ENCODE measurements at places on chromosomes 1 and 21.

GRCh38 chr1:101918277-101918676, 78.4 kb downstream of the OLFM3 start:
- DNase-seq, result no peak

DNA sequence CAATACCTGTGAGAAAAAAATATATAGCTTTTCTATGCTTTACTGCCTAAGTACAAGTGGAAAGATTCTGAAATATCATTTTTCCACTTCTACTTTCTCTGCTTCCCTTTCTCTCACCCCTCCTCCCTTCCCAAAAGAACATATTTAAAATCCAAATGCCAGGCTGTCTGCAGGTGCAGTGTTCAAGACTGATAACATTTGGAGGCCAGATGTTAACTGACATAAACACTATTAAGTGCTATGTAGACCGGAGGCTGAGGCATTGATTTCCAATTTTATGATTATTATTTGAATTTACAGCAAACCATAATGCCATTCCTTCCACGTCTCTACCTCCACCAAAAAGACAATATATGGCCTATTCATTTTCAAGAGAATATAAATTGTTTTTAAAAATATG, 296.9 kb upstream of the SGIP1 start:
- DNase-seq, result no peak

GRCh38 chr1:32151319-32151787, 28.1 kb upstream of the TXLNA start:
- DNase-seq, result no peak

- no peak for DNase-seq
These were observed 1.5 kb downstream of the GATAD2B start for GRCh38 chr1:153921080-153921802.

- no peak for DNase-seq
These were observed 11.6 kb upstream of the PTPN7 start for GRCh38 chr1:202172015-202172355.

GRCh38 chr1:150564051-150564991, 15.1 kb downstream of the MCL1 start:
- DNase-seq, result no peak

DNA sequence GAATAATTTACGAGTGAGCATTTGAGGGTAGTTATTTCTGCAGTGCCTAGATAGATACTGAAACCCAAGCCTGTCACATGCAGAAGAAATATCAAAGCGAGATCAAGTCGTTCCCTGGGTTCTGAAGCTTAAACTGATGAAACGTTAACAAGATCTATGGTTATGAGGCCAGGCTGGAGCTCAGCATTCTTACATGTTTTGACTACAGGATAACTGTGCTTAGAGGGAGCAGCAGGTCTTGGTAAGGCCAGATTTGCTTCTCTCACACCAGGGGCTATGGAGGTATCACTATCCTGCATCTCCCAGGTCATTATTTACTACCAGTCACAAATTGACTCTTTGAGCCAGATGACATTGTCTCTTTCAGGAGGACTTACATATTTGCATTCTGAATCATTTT, 1401.4 kb upstream of the PRMT6 start:
- no peak for DNase-seq

DNA sequence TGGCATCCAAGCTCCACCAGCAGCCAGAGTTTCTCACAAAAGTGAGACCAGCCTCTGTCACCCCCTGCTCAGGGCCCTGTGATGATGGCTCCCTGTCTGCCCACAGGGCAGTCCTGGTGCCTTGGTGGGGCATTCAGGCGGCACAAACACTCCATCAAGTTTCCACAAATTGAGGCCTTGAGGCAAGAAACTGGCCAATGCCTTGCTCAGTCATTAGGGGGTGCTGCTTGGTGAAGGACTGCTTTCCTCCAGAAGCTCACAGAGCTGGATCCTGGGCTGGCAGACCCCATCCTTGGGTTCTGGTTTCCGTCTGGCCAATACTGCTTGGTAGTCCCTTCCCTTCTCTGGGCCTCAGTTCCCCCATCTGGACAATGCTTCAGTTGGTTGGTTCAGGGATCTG, 12.5 kb upstream of the AHDC1 start:
- DNase-seq, result no peak

DNA sequence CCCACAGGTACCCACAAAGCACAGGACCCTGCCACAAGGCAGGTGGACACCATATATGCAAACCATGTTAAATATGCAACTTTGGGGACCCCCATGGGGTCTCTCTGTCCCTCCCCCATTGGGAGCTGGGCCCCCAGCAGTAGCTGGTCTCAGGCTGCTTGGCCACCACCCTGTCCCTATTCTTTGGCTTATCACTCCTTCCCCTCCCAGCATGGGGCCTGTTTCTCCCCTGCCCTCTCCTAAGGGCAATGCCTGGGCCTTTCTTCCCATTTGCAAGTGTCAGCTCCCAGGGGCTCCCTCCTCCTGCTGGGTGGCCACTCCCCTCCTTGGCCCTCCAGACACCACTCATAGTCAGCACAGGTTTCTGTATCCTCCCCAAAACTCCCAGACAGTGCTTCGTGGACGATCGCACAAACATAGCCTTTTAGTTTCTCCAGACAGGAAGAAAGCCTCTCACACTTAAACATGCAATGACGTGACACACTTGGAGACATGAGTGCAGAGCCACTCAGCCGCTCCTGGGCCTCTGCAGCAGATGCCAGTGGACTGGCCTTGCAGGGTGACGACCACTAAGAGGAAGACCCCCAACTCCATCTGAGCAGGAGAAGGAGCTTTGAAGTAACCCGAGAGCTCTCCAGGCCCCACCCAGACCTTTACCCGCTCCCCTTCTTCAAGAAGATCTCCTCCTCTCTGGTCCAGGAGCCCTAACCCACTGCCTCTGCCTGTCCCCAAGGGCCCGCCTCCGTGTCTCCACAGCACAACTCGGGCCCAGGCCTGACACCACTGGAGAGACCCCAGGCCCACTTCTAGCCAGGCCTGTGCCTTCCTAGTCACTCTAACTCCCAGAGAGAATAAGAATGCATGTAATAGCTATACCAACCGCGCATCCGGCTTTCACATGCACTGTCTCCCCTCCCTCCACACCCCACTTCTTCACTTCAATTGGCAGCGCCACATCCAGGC, 22.9 kb downstream of the CITED4 start:
- DNase-seq, result no peak

GRCh38 chr1:147214842-147215539, 10.1 kb downstream of the FMO5 start:
- no peak for DNase-seq

DNA sequence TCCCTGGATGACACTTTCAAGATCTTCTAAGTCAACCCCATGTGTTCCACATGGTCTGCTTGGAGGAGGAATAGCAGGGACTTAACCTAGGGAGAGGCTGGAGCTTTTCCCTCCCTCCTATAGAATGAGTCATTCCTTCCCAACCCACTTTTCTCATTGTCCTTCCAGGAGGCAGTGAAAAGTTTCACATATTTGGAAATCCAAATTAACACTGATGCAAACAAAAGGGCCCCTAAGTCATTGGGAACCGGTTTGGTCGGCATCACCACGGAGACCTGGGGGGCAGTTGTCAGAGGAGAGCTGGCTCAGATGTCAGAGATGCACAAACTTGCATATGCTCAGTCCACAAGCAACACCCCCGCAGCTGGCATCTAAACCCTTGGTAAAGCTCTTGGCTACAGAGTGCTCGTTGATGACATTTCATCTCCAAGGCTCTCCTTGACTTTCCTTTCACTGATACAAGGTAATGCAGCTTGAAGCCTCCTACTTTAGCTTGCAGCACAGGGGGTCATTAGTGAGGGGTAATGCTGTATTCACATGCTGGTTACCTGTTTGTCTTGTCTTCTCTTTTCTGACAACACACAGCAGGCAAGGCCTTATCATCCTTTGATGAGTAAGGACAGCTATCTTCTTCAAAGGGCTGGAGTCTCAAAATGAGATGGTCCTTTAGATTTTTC, 12.3 kb upstream of the LRRC8D start:
- DNase-seq, result no peak

- no peak for DNase-seq
These were observed 206.6 kb downstream of the PBX1 start for GRCh38 chr1:164765557-164765956.

- DNase-seq, result no peak
These were observed 37.2 kb upstream of the GBP5 start for GRCh38 chr1:89309828-89310227.

- no peak for DNase-seq
These were observed 39.8 kb downstream of the FAM78B start for GRCh38 chr1:166127003-166127402.

GRCh38 chr1:208135354-208135753, 108.8 kb downstream of the PLXNA2 start:
- no peak for DNase-seq

DNA sequence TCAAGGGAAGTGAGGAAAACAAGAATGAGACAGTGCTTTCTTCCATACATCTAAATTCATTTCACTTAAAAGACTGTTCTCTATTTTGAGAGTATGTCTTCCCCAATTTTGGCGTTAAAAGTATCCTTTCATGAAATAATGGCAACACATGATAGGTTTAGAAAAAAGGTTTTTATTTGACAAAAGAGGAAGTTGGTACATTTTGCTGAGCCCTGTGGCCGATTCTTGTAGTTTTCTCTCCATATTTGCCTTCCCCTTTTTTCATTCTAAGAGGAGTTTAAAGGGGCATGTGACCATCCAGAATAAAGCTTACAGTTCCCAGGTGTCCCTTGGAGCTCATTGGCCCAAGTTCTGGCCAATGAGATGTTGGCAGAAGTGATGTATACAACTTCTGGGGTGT, 140.4 kb upstream of the KCNE2 start:
- no peak for DNase-seq

- DNase-seq, result no peak
These were observed 1.1 kb downstream of the EEIG2 start for GRCh38 chr1:108560874-108561459.

- no peak for DNase-seq
These were observed 208.7 kb upstream of the DPYD start for GRCh38 chr1:98129491-98129890.

GRCh38 chr1:2781627-2782026, 19.9 kb downstream of the TTC34 start:
- no peak for DNase-seq

GRCh38 chr1:75641325-75641724, 30.4 kb upstream of the SLC44A5 start:
- no peak for DNase-seq

DNA sequence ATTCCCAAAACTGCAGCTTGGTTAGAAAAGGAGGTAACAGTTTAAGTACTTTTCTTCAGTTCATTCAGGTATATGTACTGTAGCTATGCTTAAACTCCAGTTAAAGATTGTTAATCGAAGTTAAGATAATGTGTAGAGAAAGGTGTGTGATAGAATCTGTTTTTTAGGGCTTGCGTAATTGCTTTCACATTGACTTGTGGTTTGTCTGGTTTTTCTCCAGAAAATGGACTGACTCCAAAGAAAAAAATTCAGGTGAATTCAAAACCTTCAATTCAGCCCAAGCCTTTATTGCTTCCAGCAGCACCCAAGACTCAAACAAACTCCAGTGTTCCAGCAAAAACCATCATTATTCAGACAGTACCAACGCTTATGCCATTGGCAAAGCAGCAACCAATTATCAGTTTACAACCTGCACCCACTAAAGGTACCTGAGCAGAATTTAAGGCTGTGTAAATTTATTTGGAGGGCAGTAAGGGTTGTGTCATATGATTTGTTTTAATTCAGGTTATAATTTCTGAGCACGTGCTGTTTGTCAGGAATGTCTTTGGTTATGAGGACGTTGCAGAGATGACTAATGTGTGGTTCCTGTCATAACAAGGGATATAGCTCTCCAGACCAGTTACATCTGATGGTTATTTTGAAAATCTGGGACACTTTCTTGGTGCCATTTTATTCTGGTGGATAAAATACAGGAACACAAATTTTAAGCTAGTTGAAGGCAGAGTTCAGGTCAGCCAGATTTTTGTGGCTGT, 26.0 kb downstream of the ATF6 start:
- no peak for DNase-seq

- DNase-seq, result no peak
These were observed 533.3 kb downstream of the OMA1 start for GRCh38 chr1:58013237-58013636.

DNA sequence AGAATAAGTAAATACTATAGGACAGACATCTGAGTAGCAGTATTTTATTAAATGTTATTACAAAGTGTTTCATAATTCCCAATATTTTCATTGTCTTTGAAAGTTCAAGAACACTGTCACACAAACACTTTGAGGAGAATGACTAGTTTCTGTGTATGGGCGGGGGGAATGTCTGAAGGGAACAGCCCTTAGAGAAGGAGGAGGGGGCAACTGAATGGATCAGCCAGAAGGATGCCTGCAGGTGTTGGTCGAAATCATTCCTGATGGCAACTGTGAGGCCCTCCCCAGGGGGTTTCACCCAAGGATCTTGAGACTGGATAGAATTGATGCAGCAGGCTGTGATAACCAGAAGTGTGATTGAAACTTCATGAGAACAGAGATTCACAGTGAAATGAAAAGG, 223.2 kb upstream of the C1orf87 start:
- no peak for DNase-seq

- DNase-seq, result no peak
These were observed 88.1 kb upstream of the ARHGEF16 start for GRCh38 chr1:3366126-3367051.

DNA sequence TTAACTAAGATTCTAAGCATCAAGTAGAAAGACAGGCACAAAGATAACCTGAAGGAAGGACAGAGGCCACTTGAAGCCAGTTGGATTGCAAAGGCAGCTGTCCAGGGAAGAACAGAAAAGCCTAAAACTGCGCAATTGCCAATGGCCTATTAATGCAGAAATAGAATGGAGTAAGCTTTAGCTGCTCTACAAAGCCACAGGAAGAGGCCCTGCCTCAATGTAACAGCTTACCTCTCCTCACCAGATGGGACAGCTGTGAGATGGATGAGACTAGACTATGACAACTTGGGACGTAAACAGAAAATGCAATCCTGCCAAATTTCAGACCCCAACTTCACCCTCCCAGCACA, 176.5 kb downstream of the EIF4G3 start:
- DNase-seq, result no peak

DNA sequence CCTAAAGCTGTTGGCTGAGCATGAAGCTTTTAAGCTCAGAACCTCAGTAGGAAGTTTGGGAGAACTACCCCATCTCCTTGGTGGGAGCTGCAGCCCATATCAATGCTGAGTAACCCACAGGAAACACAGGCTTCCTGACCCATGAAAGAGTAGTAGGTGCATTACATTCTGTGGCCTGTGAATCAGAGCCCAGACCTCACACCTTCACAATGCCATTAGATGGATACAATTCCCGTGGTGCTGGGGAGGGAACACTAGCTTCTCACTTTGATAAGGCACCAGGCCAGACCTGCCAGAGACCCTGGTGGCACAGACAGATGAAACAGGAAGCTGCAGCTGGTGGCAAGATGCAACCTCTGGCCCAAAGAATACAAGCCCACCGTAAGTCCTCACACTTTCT, 308.8 kb downstream of the NPHP4 start:
- DNase-seq, result no peak

- DNase-seq, result no peak
These were observed 112.5 kb downstream of the CSMD2 start for GRCh38 chr1:34052565-34052964.

Measured in stimulated activated CD4-positive, alpha-beta T cell treated with anti-CD3 and anti-CD28 coated beads, TNF-alpha, amount 100 ng/mL, for 1 hour (primary cell).